GM23338 (cell line): ENCODE measurements at places on chromosomes 5 and 9.

- DNase-seq: no peak
These were observed 184.4 kb downstream of the PLK2 start for GRCh38 chr5:58275516-58275915.

GRCh38 chr9:131112374-131113154, 12.8 kb upstream of the NUP214 start:
- no peak for DNase-seq

DNA sequence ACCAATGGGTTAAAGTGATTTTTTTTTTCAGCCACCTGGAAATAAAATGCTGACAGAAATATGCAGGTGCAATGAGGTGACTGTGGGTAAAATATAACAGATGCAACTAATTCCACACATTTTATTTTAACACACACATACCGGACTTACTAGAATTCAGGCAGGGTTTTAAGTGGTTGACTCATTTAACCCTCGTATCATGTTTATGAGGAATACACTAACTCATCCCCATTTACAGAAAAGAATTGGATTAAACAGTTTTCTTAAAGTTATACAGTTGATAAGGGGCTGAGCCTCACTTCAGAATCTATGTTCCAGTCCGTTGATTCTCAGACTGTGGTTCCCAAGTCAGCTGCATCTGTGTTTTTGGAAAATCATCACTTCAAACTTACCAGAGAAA, 207.5 kb downstream of the CHSY3 start:
- no peak for DNase-seq

GRCh38 chr5:148974642-148975327, 88.1 kb downstream of the SH3TC2 start:
- DNase-seq: no peak

DNA sequence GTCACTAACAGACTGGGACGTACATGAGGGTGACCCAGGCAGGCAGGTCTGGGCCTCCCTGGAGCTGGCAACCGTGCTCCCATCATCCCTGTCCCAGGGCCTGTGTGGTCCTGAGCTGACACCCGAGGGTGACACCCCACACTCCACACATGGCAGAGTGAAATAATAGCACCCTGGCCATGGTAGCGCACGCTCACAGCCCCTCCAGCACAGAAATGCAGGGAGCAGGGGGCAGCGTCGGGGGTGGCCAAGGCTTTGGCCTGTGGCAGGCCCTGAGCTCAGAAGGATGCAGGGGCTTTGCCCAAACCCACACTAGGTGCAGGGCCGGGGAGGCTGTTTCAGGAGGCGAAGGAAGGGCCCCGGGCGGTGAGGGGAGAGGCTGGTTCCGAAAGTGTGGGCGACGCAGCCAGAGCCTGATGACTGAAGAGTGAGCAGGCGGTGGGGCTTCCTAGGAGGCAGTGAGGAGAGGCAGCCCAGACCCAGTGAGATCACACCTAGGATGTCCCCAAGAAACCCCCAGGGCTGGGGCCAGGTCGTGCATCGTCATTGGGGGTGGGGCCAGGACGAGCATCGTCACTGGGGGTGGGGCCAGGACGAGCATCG, 12.9 kb downstream of the OR2V2 start:
- DNase-seq: peak; percentile 91

GRCh38 chr5:148750614-148751013, 75.8 kb upstream of the ADRB2 start:
- no peak for DNase-seq

- no peak for DNase-seq
These were observed 8.3 kb upstream of the TGFBI start for GRCh38 chr5:136020383-136021015.

- DNase-seq: peak; percentile 43
These were observed 644 bp downstream of the BRD3 start for GRCh38 chr9:134066913-134067851.

- DNase-seq: no peak
These were observed 12.2 kb upstream of the ISL1 start for GRCh38 chr5:51371052-51371451.

- DNase-seq: no peak
These were observed 539.9 kb downstream of the ZNF608 start for GRCh38 chr5:124206540-124206939.
